ENCODE measurements at places on chromosomes 11 and 22.

DNA sequence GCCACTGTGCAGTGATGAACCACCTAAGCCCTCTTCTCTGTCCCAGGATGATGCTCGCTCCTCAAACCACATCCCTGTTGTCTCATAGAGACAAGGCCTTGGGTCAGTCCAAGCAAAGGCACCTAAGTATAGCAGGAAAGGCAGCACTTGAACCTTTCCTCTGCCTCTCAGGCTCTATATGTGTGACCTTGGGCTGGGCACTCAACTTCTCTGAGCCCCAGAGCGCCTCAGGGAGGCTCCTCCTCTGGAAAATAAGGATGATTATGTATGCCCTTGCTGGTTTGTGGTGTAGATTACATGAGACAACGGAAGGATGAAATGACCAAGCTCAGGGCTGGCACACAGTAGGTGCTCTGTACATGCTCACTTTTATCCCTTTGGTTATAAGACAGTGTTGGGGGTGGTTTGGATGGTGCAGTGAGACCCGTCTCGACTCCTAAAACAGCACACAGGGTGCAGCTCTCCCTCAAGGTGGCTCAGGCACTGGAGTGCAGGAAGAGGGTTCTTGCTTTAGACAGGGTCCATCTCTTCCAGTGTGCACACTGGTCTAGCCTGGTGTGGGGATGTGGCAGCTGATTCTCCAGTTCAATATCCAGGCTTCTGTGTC is 40.2 kb upstream of the ACCSL start:
- no peak for DNase-seq

GRCh38 chr11:62054484-62055121 is 69.2 kb upstream of the INCENP start:
- no peak for DNase-seq

GRCh38 chr11:57277845-57278720 is 41.0 kb upstream of the APLNR start:
- peak; percentile 32 for DNase-seq

- DNase-seq, result no peak
These were observed at the start of gene MYO18B for GRCh38 chr22:25741692-25742626. MYO18B (plus strand) TSS chr22:25742188; CDS start chr22:25761093, 18,905 bp downstream.

DNA sequence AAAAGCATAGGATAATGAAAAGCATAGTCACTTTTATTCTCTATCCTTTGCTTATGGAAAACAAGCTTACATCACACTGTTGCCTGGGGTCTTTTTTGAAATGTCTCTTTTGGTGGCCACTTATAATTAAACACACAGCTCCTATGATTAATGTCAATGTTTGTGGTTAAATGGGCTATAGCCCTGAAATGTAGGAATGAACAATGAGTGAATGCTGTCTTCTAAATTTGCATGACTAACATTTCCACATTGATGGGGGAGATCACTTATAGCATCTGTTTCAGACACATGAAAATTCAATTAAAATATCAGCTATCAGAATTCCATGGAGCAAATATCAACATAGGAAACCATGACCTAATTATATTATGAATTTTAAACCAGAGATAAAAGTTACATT is 171.4 kb upstream of the FAT3 start:
- DNase-seq, result no peak

- no peak for DNase-seq
These were observed 20.0 kb downstream of the PRR5L start for GRCh38 chr11:36316049-36316448.

GRCh38 chr11:27401833-27402316 is 38.9 kb upstream of the CCDC34 start:
- DNase-seq, result no peak

DNA sequence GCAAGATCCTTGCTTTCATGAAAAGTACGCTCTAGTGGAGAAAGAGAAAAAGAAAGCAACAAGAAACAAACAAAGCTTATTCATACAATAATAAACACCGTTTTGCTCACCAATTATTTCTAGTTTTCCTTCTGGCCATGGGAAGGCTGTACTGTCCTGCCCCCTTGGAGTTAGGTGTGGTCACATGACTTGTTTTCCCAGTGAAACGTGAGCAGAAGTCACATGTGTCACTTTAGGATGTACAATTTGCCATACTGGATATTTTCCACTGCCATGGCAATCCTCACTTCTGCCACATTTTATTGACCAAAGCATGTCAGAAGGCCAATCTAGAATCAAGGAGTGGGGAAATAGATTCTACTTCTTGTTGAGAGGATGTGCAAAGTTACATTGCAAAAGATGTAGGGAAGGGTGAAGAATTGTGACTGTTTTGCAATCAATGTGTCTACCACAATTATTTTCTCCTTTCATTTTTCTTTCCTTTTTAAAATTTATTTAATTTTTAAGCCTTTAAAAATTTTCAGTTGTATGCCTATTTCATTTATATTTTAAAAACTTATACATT is 24.3 kb upstream of the TRAF6 start:
- no peak for DNase-seq

GRCh38 chr11:70156291-70157037 is 46.6 kb upstream of the FADD start:
- DNase-seq, result no peak

DNA sequence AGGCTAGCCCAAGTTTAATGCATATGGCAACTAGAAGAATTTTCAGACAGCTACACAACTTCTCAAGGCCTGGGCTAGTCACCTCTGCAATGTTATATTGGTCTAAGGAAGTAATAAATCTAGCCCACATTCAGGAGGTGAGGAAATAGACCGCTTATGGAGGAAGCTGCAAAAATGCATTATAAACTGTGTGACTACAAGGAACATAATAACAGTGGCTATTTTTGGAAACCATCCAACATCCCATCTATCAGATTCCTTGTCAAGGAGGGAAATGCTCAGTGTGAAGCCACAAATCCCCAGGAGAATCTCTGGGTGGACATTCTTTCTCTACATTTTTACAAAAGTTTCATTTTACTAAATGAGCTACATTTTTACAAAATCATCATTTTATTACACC is 76.1 kb downstream of the BBOX1 start:
- no peak for DNase-seq

DNA sequence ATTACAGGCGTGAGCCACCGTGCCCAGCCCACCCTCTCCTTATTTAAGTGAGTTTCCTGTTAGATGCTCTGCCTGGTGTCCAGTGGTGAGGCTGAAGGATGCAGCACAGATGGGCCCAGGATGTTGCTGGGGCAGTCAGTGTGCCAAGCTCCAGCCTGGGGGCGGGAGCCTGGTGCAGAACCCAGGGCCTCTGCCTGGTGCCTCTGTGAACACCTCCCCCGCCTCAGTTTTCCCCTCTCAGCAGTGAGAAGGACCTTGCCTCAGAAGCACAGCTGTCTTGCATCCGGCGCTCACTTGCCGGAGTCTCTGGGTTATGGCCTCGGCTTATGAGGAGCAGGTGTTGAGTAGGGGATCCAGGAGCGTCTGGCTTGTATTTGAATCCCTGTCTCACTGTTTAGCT is 116.2 kb downstream of the KIAA1671 start:
- DNase-seq, result no peak

DNA sequence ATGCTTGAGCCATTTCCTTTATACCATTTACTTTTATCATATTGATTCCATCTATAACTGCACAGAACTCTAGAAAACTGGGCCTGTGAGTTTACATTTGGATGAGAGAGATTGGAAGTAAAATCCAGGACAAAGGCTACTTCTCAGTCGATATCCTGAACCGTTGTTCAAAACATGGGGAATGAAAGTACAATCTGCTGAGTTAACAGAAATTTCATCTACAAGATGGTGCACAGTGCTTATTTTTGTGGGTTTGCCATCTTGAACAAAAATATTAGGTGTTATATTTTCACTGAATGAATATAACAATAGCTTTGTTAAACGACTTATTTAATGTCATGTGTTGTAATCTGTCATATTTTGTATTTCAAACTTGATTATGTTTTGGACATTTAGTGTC is 622.6 kb downstream of the LUZP2 start:
- DNase-seq, result no peak

DNA sequence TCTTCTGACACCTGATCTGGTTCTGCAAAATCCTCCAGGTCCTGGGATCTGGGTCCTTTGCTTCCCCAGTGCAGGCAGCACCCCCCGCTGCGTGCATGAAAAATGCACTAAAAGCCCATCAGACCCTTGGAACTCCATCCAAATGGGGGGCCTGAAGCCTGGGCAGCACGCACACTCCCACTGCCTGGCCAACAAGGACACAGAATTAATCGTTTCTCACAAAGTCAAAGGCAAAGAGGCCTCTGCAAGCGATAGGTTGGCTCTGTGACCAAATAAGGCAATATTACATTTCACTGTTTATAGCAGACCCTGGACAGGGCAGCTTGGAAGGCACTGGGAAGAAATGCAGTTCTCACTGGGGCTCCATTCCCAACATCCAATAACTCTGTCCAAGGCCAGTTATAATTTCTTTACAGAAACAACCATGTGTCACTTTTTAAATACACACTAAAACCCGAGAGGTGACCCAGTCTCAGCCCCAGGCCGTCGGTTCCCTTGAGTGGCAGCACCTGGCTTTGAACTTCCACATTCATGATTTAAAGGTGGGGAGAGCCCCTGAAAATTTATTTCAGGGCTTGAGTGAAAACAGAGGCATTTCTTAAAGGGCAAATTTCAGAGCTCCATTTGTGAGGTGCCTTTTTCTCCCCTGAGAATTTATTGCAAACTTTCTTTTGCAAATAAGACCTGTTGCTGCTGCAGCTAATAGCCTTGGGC is 114.4 kb upstream of the ANO1 start:
- DNase-seq, result no peak

DNA sequence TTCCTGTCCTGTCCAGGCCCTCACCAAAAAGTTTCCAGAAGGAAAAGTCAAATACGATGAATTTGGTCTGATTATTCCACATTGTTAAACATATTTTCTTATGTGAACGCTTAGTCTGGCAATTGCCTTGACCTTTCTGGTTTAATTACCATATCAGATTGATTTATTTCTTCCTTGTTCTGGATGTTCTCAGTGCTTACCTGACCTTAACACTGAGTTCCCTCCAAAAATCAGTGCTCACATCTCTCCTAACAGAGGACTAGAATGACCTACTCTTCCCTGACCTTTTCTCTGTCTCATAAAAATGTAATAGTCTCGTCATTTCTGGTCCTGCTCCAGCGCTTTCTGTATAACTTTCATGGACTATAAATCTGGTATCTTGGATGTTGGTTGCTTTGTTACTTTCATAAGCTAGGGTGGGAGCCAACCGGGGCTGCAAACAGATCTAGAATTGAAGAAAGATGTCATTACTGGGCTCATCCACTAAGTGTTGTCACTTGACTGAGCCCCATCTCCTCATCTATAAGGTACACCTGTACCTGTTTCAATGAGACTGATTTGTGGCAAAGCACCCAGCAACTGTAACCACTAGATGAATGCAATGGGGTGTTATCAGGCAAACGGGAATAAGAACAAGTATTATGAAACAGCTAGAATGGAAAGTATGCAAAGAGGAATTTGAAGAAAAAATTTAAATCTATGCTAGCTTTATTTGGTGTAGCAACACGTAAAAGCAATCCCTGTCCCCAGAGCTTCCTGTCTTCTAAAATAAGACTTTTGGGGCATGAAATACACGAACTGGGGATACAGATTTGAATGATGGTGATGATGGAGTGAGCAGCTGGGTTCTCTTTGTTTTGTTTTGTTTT is 2.4 kb downstream of the FADS2 start:
- DNase-seq, result no peak

- DNase-seq, result no peak
These were observed 713.5 kb upstream of the API5 start for GRCh38 chr11:42598341-42598740.

DNA sequence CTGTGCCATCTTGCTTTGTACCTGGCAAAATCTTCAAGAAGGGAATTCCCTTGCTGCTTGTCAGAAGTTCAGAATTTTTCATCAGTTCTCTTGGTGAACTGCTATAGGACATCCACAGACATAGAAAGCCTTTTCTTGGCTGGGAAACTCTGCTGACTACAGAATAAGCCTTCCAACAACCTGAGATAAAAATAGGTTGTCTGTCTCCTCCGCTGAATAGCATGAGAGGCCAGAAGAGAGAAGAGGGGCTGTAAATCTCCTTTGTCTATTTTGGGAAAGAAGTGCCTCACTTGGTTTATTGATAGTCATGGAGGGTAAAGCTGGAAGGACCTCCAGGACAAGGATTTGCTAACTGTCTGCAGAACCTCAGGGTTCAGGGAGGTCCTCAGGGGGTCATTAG is 48.2 kb downstream of the C11orf91 start:
- DNase-seq, result no peak

GRCh38 chr11:133306019-133306418 is 226.3 kb downstream of the OPCML start:
- DNase-seq, result no peak

- DNase-seq, result no peak
These were observed 1.2 kb upstream of the TYMP start for GRCh38 chr22:50530877-50531545.

- DNase-seq, result no peak
These were observed 7.8 kb downstream of the SLC5A1 start for GRCh38 chr22:32050678-32051515.

GRCh38 chr11:66022401-66023185 is 3.7 kb downstream of the CATSPER1 start:
- peak; percentile 74 for DNase-seq

DNA sequence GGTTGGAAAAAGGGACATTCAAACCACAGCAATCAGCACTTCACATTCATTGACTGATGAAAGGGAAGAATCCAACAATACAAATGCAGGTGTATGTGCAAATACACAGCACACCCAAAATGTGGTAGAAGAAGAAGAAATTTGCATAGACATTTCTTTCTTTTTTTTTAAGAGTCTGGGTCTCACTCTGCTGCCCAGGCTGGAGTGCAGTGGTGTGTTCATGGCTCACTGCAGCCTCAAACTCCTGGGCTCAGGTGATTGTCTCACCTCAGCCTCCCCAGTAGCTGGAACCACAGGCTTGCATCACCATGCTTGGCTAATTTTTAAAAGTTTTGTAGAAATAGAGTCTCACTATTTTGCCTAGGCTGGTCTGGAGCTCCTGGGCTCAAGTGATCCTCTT is 21.9 kb downstream of the CARS1 start:
- no peak for DNase-seq

DNA sequence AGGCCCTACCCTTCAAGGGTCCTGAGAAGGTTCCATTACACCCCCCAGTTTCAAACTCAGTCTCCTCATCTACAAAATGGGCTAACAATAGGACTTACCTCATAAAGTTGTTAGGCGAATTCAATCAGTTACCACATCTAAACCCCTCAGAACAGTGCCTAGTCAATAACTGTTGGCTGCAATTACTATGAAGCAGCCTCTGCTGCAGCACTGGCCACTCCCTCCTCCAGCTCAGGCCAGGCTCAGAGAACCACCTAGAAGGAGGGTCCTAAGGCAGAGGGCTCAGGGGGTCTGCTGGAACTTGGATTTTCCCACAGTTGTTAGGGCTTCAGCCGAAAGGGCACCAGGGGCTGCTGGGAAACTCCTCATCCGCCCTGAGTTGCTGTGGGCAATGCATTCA is 4.7 kb downstream of the FADS3 start:
- no peak for DNase-seq

DNA sequence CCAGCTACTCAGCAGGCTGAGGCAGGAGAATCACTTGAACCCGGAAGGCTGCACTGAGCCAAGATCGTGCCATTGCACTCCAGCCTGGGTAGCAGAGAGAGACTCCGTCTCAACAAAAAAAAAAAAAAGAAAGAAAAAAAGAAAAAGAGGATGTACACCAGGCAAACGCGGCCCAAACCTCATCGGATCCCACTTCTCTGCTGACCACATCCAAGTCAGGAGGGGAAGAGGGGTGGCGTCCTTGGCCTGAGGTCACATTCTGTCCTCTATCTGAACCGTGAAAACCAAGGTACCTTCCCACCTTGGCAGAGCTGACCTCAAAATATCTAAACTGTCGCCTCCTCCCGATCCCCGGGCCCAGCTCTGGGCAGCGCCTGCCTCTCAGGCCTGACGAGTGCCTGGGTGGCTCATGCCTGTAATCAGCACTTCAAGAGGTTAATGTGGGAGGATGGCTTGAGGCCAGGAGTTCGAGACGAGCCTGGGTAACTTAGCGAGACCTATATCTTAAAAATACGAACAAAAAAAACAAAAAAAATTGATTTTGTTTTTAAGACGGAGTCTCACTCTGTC is 25.1 kb downstream of the RGL4 start:
- no peak for DNase-seq
